ENCODE measurements at places on chromosomes 5 and 9. TPM values are rescaled to one million over a fixed set of nuclear protein-coding genes. Genes with fewer than 3 reads are reported as not detected.

- ATAC-seq = no peak
Measured at GRCh38 chr5:172438319-172438668, 16.0 kb downstream of the SH3PXD2B start.

DNA sequence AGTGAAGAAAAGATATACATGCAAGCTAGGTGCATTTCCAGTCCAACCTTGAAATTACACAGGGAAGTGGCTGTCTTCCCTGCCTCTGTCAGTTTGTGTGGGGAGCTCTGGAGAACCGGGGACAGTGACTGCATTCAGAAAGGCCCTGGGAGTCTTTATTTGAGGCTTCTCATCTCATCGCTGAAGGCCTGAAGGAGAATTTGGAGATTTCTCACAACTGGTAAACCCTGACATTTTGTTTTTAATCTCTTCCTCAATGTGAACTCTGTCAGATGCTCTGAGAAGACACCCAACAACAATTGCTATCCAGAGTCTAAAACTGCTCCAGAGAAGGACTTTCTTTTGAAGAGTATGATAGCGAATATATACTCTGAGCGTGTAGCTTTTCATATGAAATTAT, 33.0 kb downstream of the MACIR start:
- ATAC-seq = no peak

DNA sequence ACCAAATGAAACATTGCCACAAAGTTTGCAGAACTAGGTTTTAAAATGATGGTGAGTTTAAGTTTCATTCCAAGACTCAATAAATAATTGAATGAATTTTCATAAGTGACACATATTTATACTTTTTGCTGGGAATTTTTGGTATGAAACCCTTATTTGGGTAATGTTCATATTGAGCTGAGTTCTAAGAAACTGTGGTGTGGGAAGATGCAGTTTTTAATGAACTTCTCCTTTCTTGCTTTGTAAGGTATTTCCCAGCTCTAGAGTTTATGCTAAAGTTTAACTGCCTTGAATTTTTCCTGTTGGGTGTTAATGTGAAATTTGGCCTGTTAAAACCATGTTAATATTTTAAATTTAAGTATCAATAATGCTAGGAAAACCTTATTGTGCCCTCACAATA, 15.1 kb downstream of the RABGAP1 start:
- no peak for ATAC-seq

ATP10B gene
- 12.1 TPM for total RNA-seq

DNA sequence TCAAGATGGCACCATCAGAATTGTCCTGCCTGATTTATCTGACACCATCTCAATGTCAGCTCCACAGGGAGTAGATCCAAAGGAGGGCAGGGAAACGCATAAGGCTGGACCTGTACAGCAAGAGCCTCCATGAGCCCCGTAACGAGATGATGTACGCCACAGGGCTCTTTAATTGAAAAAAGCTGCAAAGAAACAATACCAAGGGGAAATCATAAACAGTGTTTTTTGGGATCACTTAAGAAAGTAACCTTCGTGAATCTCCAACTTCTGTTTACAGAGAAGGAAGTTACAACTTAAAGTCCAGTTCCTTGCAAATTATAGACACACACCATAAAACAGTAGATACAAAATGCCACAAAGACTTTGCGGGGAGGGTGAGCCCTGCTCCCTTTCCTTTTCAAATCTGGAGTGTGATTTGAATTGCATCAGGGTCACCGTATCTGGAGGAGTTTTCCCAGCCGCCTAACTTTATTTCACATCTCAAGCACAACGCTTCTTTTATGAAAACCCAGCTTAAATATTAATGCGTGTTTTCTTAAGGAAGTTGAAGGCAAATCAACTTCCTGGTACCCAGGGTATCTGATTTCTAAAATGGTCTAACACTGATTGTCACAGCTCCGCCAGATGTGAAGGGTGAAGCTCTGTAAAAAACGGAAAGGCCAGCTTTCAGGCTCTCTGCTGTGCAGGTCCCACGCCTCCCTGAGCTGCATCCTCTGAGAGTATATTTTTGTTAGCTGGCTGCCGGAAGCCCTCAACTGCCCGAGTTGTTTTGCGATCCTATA, 88.9 kb downstream of the EBF1 start:
- peak; percentile 60 for ATAC-seq

TRAF1 gene
- total RNA-seq = 1.2 TPM

- ATAC-seq = no peak
Measured at GRCh38 chr5:96763026-96763425, 44.7 kb downstream of the ERAP1 start.

C9orf50 gene
- total RNA-seq = not detected

- ATAC-seq = peak; percentile 68
Measured at GRCh38 chr9:99058964-99059921, 45.7 kb upstream of the TGFBR1 start.

DNA sequence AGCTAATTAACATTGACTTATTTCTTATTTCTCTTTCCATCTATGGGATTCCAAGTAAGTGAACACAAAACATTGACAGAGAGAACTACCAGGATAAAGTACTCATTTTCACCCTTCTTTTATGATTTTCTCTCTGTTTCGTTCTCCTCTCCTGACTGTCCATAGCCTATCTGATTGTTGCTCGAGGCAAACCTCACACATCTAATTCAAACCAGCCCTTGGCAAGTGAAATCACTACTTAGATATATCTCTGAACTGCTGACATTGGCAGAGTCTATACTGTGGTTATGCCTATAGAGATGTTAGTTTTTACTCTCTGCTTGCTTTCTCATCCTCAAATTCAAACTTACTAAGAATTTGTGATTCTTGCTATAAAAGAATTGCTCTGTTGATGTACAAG, 248.8 kb downstream of the ISL1 start:
- no peak for ATAC-seq

PFN3 gene
- total RNA-seq = not detected

C5orf52 gene
- total RNA-seq = not detected

GRCh38 chr5:140295414-140295813, 7.5 kb downstream of the PFDN1 start:
- peak; percentile 65 for ATAC-seq

- ATAC-seq = no peak
Measured at GRCh38 chr5:54390539-54391031, 64.9 kb upstream of the HSPB3 start.

- peak; percentile 55 for ATAC-seq
Measured at GRCh38 chr9:73153793-73154227, 2.1 kb downstream of the ANXA1 start.

DNA sequence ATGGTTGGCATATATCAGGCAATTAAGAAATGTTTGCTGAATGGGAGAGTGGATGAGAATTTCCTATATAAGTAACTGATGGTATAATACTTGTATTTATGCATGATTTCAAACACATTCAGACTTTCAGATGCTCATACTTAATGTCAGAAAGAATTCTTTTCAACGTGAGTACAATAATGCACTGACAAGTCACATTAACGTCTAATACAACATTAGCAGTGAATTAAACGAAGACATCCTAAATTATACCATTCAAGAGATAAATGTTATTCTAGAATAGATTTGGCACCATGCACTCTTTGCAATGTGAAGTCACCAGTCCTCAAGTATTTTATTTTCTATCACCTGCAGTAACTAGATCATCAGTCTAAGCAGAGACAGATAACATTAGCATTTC, 712.9 kb downstream of the TLE1 start:
- ATAC-seq = no peak

OBP2B gene
- total RNA-seq = not detected

TMEM215 gene
- total RNA-seq = not detected

DNA sequence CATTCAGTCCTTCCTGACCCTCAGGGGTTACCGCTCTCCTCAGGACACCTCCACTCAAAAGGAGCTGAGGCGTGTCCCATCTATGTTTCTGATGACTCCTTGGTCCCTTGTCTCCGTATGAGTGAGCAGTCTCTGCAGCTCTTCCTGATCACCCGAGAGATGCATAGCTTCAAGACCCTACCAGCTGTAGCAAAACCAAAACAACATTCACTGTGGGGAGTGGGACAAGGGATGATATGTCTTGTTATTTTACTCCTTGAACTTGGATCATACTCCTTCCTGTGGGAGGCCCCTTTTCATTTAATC, 14.4 kb downstream of the GLDC start:
- ATAC-seq = no peak

GRCh38 chr9:137619240-137620047, 639 bp downstream of the EHMT1 start:
- ATAC-seq = peak; percentile 2

GRCh38 chr5:60184606-60185005, 291.1 kb upstream of the PDE4D start:
- no peak for ATAC-seq

GRCh38 chr5:108531367-108532128, 149.7 kb upstream of the FBXL17 start:
- ATAC-seq = no peak

- ATAC-seq = no peak
Measured at GRCh38 chr9:110807956-110808598, 139.5 kb downstream of the MUSK start.

- no peak for ATAC-seq
Measured at GRCh38 chr5:147189109-147189424, 45.8 kb upstream of the STK32A start.

DNA sequence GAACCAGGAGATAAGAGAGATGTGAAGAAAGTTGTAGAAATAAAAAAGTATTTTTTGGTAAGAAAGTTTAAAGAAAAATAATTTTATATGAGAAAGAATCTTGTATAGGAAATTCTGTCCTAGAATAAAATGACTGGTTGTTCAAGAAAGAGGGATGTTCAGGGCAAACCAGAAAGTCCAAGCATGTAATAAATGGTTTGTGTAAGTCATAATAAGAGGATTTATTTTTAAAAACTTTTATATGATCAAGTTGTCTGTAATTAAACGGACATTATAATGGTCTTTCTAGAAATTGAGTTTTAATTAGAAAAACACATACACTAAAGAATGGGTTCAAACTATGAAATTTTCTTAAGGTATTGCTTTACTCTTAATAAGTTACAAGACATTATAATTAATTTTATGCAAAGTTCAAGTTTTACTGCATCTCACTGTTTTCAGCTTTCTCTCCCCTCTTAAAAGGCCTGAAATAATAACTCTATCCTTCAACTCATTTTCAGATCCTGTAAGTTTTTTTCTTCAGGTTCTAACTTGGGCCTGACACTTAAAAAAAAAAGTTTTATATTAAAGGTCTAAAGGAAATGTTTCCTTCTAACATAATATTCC, 56.1 kb upstream of the ZNF300 start:
- ATAC-seq = no peak

DNA sequence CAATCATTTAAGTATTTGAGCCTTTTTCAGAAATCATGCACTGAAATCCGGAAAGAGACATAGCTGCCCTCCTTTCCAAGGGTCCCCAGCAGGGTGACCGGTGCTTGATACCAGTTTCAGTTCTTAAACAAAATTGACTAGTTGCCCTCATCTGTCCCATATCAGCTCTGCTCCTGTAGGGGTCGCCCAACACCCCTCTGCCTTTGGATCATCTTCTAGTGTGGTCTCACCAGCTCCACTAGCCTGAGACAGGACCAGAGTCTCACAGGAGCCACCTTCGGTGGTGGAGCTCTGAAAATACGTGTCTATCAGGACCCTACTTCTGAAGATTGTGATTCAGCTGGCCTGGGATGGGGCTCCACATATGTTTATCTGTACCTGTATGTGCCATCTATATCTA, 428.2 kb downstream of the ENC1 start:
- ATAC-seq = no peak

- no peak for ATAC-seq
Measured at GRCh38 chr5:37838933-37839341, 904 bp downstream of the GDNF start.

DNA sequence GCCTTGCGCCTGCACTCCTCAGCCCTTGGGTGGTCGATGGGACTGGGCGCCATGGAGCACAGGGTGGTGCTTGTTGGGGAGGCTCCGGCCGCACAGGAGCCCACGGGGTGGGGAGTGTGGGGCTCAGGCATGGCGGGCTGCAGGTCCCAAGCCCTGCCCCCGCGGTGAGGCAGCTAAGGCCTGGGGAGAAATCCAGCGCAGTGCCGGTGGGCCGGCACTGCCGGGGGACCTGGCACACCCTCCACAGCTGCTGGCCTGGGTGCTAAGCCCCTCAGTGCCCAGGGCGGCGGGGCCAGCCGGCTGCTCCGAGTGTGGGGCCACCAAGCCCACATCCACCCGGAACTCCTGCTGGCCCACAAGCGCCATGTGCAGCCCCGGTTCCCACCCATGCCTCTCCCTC, 358.8 kb upstream of the RIOK2 start:
- no peak for ATAC-seq
